ENCODE measurements at places on chromosomes 1 and 21. TPM values are rescaled to one million over a fixed set of nuclear protein-coding genes. Genes with fewer than 3 reads are reported as not detected.

Gene DTL
- 7.8 TPM for polyA plus RNA-seq

Gene GMEB1
- polyA plus RNA-seq, result 9.7 TPM

Gene CACNA1S
- 66.3 TPM for polyA plus RNA-seq

Gene NBPF10
- 1.8 TPM for polyA plus RNA-seq

Gene MAP10
- polyA plus RNA-seq, result 2.9 TPM

Gene TMEM200B
- 5.6 TPM for polyA plus RNA-seq

Gene OR2L3
- not detected for polyA plus RNA-seq

Gene NGF
- polyA plus RNA-seq, result 2.5 TPM

Gene TSPEAR
- polyA plus RNA-seq, result 0.14 TPM

Gene CHAF1B
- polyA plus RNA-seq, result 4.5 TPM

Gene PADI2
- polyA plus RNA-seq, result 147 TPM

Gene OMA1
- polyA plus RNA-seq, result 15.3 TPM

Gene FAM3B
- not detected for polyA plus RNA-seq

Gene TMEM269
- 0.79 TPM for polyA plus RNA-seq

Gene TMEM79
- 5.0 TPM for polyA plus RNA-seq

Gene WASF2
- polyA plus RNA-seq, result 79.4 TPM

Gene TTF2
- 11.0 TPM for polyA plus RNA-seq
